Activated gamma-delta T cell (primary cell): ENCODE measurements at places on chromosomes 5 and 9.

- DNase-seq: no peak
Measured at GRCh38 chr9:77616191-77616590, 31.9 kb downstream of the GNA14 start.

GRCh38 chr9:7534211-7534935, 265.2 kb downstream of the DMAC1 start:
- DNase-seq: no peak

GRCh38 chr5:137712139-137712667, 23.7 kb downstream of the KLHL3 start:
- DNase-seq: no peak

- no peak for DNase-seq
Measured at GRCh38 chr5:109223531-109223930, 186.2 kb downstream of the PJA2 start.

GRCh38 chr5:32241034-32241783, 67.1 kb upstream of the GOLPH3 start:
- DNase-seq: no peak
